ENCODE measurements at places on chromosomes 13 and 19. TPM values are rescaled to one million over a fixed set of nuclear protein-coding genes. Genes with fewer than 3 reads are reported as not detected.

Gene SLC10A2
- total RNA-seq, result not detected

Gene ZNF616
- total RNA-seq, result 6.8 TPM

Gene LILRA6
- total RNA-seq, result under 0.01 TPM

Gene KLF1
- total RNA-seq, result 2.1 TPM

Gene FFAR3
- total RNA-seq, result not detected

Gene ZNF583
- total RNA-seq, result 8.4 TPM

Gene LRRC63
- not detected for total RNA-seq

Gene MED26
- total RNA-seq, result 2.6 TPM

Gene ZIC2
- total RNA-seq, result not detected

Gene TNFSF9
- 1.0 TPM for total RNA-seq

Gene CLDND2
- not detected for total RNA-seq

Gene SIGLEC8
- 0.52 TPM for total RNA-seq

Gene FRY
- total RNA-seq, result 59.0 TPM

Gene CEACAM21
- 1.6 TPM for total RNA-seq

Gene C19orf81
- not detected for total RNA-seq

Gene CAPN12
- 0.52 TPM for total RNA-seq

Gene NFIC
- total RNA-seq, result 8.4 TPM

Gene DLL3
- not detected for total RNA-seq

Gene NLRP12
- total RNA-seq, result 1.0 TPM

Gene CEACAM1
- total RNA-seq, result 0.52 TPM

Gene ANGPTL4
- total RNA-seq, result 1.0 TPM

Gene LHB
- total RNA-seq, result not detected

Gene ZNF90
- total RNA-seq, result 1.0 TPM

Gene PLA2G4C
- 33.9 TPM for total RNA-seq

Gene CCDC8
- 67.8 TPM for total RNA-seq

Gene UHRF1
- 19.8 TPM for total RNA-seq

Gene RINL
- total RNA-seq, result 3.7 TPM

Gene DEDD2
- 21.4 TPM for total RNA-seq

Gene RDH8
- total RNA-seq, result not detected

Gene IRGQ
- 24.5 TPM for total RNA-seq

Gene TMED1
- total RNA-seq, result 39.7 TPM

Gene IL11
- not detected for total RNA-seq

Gene SIGLEC12
- total RNA-seq, result not detected

Gene GEMIN7
- 16.7 TPM for total RNA-seq

Gene OR7D2
- total RNA-seq, result not detected

Gene PNMA8B
- 3.7 TPM for total RNA-seq

Gene MBD3L3
- total RNA-seq, result not detected
